ENCODE measurements at places on chromosomes 1 and 21.

- no peak overlapping the region for H3K27ac ChIP-seq
- DNase-seq = no peak
- H3K36me3 ChIP-seq = 0 out of 2 replicates have a peak, but pooled peaks cover 4% of the 10 kb centered on the region
- no peak overlapping the region for H3K4me3 ChIP-seq
- H3K4me1 ChIP-seq = no peaks in the 10 kb centered on the region
- no peaks in the 10 kb centered on the region for H3K27me3 ChIP-seq
Observed at GRCh38 chr1:183246436-183246835, 60.4 kb downstream of the LAMC2 start.

DNA sequence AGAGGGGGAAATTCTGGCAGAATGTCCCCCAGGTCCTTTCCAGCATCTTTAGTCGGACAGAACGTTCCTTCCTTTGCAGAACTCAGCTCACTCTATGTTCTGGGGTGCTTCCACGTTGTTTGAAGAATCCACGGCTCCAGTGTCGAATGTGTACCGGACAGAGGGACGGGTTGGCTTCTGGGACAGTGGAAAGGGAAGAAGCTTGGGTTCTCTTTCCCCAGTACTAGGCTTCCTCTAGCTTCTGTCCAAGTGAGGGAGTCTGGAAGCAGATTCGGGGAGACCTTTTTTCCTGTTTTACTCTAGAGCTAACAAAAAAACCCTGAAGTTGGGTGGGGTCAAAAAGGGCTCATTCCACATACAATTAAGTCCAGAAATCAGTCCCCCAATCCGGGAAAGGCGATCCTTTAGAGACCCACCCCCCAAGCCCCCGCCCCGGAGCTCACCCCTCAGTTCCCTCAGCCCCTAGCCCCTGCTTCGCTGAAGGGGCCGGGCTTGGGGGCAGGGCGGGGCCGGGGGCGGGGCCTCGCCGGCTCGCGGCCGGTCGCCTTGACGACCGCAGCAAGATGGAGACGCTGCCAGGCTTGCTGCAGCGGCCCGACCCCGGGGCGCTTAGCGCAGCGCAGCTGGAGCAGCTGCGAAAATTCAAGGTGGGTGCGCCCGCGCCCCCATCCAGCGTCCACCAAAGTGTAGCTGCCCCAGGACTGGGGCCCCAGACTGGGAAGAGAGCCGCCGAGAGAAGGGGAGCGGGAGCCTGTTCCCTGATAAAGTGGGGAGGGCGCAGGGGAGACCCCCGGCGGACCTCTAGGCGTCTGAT is at the start of gene RIIAD1:
TSS of gene RIIAD1 (plus strand) at position 549 of the 814 bp plus-strand sequence. CDS start at position 564, 15 bp downstream.
- peaks cover 62% of the 10 kb centered on the region for H3K27me3 ChIP-seq
- no peaks in the 10 kb centered on the region for H3K36me3 ChIP-seq
- no peak within 1 kb of the TSS for H3K27ac ChIP-seq
- peak within 1 kb of the TSS; percentile 87 for H3K4me3 ChIP-seq
- DNase-seq = peak; percentile 78
- peaks cover 19% of the 10 kb centered on the region for H3K4me1 ChIP-seq

DNA sequence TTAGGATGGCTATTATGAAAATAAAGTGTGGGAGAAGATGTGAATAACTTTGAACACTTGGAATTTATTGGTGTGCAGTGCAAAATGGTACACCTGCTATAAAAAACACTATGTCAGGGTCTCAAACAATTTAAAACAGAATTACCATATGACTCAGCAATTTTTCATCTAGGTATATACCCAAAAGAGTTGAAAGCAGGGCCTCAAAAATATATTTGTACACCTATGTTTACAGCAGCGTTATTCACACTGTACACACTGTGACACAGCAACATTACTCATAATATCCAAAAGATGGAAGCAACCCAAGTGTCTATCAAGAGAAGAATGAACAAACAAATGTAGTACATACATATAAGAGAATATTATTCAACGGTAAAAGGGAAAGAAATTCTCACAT is 75.8 kb downstream of the SPATA6 start:
- no peaks in the 10 kb centered on the region for H3K27me3 ChIP-seq
- no peak overlapping the region for H3K4me3 ChIP-seq
- no peak for DNase-seq
- H3K36me3 ChIP-seq = no peaks in the 10 kb centered on the region

DNA sequence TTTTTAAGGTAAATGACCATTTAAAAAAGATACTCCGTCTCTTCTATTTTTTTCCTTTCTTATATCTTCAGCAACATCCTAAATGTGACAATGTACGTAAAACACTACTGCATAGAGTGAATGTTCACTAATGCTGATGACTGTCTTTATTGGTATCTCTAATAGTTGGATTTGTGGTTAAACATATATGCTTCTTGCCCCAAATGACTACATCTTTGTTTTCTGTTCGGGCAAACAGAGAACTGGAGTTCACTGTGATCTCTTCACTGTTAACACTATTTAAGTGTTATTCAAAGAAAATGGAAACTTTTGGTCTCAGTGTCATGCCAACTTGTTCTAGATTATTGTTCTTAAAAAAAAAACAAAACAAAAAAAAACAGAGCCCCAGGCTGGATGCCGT is 109.4 kb downstream of the KIF26B start:
- no peak overlapping the region for H3K27ac ChIP-seq
- DNase-seq = no peak
- no peaks in the 10 kb centered on the region for H3K27me3 ChIP-seq
- no peak overlapping the region for H3K4me3 ChIP-seq
- peaks cover 15% of the 10 kb centered on the region for H3K4me1 ChIP-seq

- DNase-seq = no peak
- H3K27me3 ChIP-seq = peaks cover 18% of the 10 kb centered on the region
- H3K27ac ChIP-seq = no peak overlapping the region
- no peaks in the 10 kb centered on the region for H3K36me3 ChIP-seq
- no peak overlapping the region for H3K4me3 ChIP-seq
Observed at GRCh38 chr1:113394043-113394862, 3.9 kb downstream of the MAGI3 start.

- H3K36me3 ChIP-seq = no peaks in the 10 kb centered on the region
- no peak overlapping the region for H3K4me3 ChIP-seq
- DNase-seq = no peak
- peaks cover 3% of the 10 kb centered on the region for H3K4me1 ChIP-seq
Observed at GRCh38 chr1:62269851-62270495, 49.3 kb downstream of the KANK4 start.

GRCh38 chr1:208209286-208209685 is 34.9 kb downstream of the PLXNA2 start:
- H3K4me1 ChIP-seq = no peaks in the 10 kb centered on the region
- H3K36me3 ChIP-seq = no peaks in the 10 kb centered on the region
- H3K27me3 ChIP-seq = no peaks in the 10 kb centered on the region
